Heart left ventricle (tissue), 16 donors: ENCODE measurements at places on chromosomes 12 and 14. TPM values are rescaled to one million over a fixed set of nuclear protein-coding genes. Genes with fewer than 3 reads are reported as not detected.

- DNase-seq = no peak
These were observed 261.3 kb upstream of the NOS1 start for GRCh38 chr12:117622741-117623140.

DNA sequence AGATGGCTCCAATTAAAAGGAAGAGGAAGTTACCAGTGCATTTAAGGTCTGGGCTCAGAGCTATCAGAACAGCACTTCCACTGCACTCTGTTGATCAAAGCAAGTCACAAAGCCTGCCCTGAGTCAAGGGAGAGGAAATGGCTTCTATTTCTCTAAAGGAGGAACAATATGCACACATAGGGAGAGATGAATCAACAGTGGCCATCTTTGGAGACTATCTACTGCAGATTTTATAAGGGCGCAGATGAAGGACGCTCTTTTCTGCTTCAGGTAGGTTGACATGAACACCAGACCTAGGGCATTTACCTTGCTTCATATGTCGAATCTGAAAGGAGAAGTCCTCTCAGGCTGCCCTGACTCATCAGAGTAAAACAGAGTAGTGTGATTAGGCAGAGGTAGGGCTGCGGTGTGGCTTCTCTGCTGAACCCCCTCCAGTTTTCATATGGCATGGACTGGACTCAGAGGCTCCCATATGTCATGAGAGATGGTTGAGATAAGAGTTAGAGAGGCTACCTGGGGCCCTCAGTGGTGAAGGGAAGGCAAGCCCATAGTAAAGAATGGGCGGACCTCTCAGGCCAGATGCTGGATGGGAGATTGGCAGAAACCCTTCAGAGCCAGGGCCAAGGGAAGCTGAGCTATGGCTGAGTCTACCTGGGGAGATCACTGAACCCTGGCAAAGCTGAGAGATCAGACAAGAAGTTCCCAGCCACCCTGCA is 84.4 kb downstream of the ARF6 start:
- no peak for DNase-seq

- DNase-seq = no peak
These were observed 6.4 kb downstream of the FBRSL1 start for GRCh38 chr12:132496358-132496669.

- DNase-seq = no peak
These were observed 26.5 kb downstream of the AP5M1 start for GRCh38 chr14:57295239-57295638.

DNA sequence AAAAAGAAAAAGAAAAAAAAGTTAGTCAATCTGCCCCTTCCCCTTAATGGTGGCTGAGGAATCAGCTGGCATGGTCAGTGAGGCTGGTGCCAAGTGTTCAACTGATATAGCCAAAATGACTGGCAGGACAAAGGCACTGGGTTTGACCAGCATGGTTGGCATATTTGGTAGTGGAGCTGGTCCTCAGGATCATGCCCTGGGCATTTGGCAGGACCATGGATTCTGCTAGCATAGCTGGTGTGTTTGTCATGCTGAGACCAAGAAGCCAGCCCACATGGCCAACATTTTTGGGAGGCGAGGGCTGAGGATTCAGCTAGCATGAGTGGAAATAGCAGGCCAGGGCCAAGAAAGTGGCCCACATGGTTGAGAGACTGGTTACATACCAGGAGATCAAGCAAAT is 136.5 kb downstream of the FBXL14 start:
- DNase-seq = no peak

DNA sequence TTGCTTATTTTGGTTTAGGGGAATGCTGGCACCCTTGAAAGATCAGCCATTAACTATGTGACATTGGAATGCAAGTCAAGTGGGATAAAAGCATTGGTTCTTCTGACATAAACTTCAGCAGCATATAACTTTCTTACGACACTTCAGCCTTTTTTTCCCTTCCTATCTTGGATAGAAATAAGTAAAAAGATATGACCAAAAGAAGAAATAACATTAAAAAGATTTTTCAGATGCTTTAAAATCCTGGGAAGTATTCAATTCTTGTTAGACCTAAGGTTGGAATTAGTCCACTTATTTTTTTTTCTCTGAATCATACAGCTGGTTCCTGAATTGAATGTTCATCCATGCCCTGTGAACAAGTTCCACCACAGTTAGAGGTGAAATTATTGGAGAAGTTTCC is 85.6 kb upstream of the TSPAN8 start:
- DNase-seq = no peak

- no peak for DNase-seq
These were observed 51.4 kb upstream of the IFNG-AS1 start for GRCh38 chr12:67937822-67938221.

DNA sequence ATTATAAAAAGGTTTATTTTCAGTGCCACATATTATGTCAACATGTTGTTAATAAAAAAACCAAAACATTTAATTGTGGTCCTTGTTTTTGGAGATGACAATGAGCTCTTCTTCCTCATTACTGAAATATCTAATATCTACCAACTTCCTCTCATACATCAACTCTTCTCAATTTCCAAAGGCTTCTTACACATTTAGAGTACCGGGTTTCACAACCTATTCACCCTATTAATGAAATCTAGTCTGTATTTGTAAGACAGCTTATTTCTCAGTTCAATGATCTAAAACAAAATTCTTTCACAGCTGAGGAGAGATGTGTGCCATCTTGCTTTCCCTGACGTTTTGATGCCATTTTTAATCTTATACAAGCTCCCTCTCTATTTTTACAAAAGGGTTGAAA is 14.5 kb downstream of the NRDE2 start:
- no peak for DNase-seq

The PPP1R1A gene
- total RNA-seq = 55.3 TPM

The OR4E2 gene
- total RNA-seq = not detected

The GLIPR1L1 gene
- total RNA-seq = not detected

The DYRK4 gene
- 42.7 TPM for total RNA-seq

The STYK1 gene
- total RNA-seq = not detected

The OR4E1 gene
- not detected for total RNA-seq

The LHX5 gene
- total RNA-seq = not detected
